T-helper 17 cell (primary cell): ENCODE measurements at places on chromosomes 4 and X. TPM values are rescaled to one million over a fixed set of nuclear protein-coding genes. Genes with fewer than 3 reads are reported as not detected.

CXCL6 gene
- not detected for total RNA-seq

DGKK gene
- total RNA-seq, result not detected

KLKB1 gene
- total RNA-seq, result 0.52 TPM

GRCh38 chr4:175453456-175453855 is 358.6 kb downstream of the GPM6A start:
- no peak overlapping the region for H3K27ac ChIP-seq
- DNase-seq, result no peak
- no peak overlapping the region for H3K4me3 ChIP-seq
- no peaks in the 10 kb centered on the region for H3K27me3 ChIP-seq
- no peaks in the 10 kb centered on the region for H3K4me1 ChIP-seq
- no peaks in the 10 kb centered on the region for H3K36me3 ChIP-seq

GRCh38 chrX:150813922-150814321 is 84.5 kb downstream of the CD99L2 start:
- no peaks in the 10 kb centered on the region for H3K27me3 ChIP-seq
- DNase-seq, result no peak
- H3K27ac ChIP-seq, result no peak overlapping the region
- H3K4me3 ChIP-seq, result no peak overlapping the region

DNA sequence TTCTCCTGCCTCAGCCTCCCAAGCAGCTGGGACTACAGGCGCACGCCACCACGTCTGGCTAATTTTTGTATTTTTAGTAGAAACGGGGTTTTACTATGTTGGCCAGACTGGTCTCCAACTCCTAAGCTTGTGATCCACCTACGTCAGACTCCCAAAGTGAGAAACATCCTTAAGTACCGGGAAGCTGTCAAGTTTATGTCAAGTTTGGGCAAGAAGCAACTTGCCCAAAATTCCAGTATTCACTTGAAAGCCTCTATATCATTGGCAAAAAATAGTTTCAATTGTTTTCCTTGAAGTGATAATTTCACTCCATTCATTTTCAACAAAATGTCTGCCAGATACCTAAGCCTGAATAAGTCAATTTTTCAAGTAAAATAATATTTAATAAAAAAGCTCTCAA is 370.0 kb downstream of the FBXO8 start:
- H3K36me3 ChIP-seq, result no peaks in the 10 kb centered on the region
- no peak overlapping the region for H3K27ac ChIP-seq
- no peak for DNase-seq

- H3K27ac ChIP-seq, result no peak overlapping the region
- H3K4me1 ChIP-seq, result peaks cover 3% of the 10 kb centered on the region
- no peak overlapping the region for H3K4me3 ChIP-seq
- H3K36me3 ChIP-seq, result peaks cover 3% of the 10 kb centered on the region
- DNase-seq, result no peak
- H3K27me3 ChIP-seq, result peaks cover 46% of the 10 kb centered on the region
Observed at GRCh38 chr4:76083386-76083988, 9.0 kb downstream of the ART3 start.

DNA sequence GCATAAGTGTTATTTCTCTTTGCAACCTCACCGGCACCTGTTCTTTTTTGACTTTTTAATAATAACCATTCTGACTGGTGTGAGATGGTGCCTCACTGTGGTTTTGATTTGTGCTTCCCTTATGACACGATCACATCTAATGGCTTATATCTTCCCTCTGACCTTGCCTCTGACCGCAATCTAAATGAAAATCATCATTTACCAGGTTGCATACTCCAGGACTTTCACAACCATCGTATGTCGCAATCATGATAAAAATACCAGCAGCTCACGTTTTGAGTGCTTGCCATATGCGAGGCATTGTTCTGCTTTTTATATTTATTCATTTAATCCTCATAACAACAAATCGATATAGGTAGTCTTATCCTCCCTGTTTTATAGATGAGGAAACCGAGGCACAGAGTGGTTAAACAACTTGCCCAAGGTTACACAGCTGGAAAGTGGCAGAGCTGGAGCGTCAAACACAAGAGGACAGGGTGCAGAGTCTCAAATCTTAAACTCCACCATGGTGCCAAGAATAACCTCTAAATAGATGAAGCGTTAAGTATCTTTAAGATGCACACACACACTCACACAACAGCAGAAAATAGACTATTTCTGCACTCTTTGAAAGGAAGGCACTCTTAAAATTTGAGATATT is 102.2 kb downstream of the SEL1L3 start:
- H3K4me1 ChIP-seq, result peaks cover 2% of the 10 kb centered on the region
- no peak overlapping the region for H3K4me3 ChIP-seq
- DNase-seq, result no peak
- no peaks in the 10 kb centered on the region for H3K27me3 ChIP-seq

- H3K4me1 ChIP-seq, result no peaks in the 10 kb centered on the region
- H3K4me3 ChIP-seq, result no peak overlapping the region
- no peaks in the 10 kb centered on the region for H3K36me3 ChIP-seq
- H3K27me3 ChIP-seq, result no peaks in the 10 kb centered on the region
- H3K27ac ChIP-seq, result no peak overlapping the region
- DNase-seq, result no peak
Observed at GRCh38 chrX:115958687-115959359, 211.7 kb upstream of the AGTR2 start.

DNA sequence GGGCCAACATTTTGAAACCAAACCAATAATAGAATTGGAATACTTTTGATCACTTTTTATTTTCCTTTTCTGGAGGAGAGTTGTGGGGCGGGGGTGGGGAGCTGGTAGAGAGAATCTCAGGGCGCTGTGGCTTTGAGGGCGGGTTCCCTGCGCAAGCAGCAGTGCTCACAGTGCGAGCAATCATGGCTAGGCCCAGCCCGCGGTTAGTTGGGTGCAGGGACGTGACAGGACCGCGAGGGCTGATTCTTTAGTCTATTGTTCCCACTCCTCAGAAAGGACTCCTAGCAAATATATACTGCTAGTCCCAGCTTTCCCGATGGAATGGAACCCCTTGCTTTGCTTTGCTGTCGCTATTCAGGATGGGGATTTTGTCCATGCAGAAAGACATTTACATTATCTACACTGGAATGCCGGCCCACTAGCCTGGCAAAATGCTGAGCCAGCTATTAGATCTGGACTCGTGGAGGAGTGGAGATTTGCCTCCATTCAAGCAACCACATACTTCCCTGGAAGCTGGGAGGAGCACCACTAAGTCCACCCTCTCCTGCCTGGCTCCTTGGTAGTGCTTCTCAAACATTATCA is 23.9 kb upstream of the APLN start:
- peaks cover 5% of the 10 kb centered on the region for H3K36me3 ChIP-seq
- no peaks in the 10 kb centered on the region for H3K27me3 ChIP-seq
- peak overlapping the region; percentile 78 for H3K4me3 ChIP-seq
- H3K4me1 ChIP-seq, result peaks cover 9% of the 10 kb centered on the region

- H3K27ac ChIP-seq, result no peak overlapping the region
- H3K4me3 ChIP-seq, result no peak overlapping the region
- no peak for DNase-seq
- peaks cover 3% of the 10 kb centered on the region for H3K4me1 ChIP-seq
- peaks cover 13% of the 10 kb centered on the region for H3K36me3 ChIP-seq
Observed at GRCh38 chr4:147964266-147964880, 232.5 kb downstream of the ARHGAP10 start.

GRCh38 chrX:154486052-154486395 is 391 bp downstream of the UBL4A start:
- peaks cover 2% of the 10 kb centered on the region for H3K36me3 ChIP-seq
- peak overlapping the region; percentile 65 for H3K4me3 ChIP-seq
- peaks cover 17% of the 10 kb centered on the region for H3K4me1 ChIP-seq
- peak; percentile 21 for DNase-seq
- no peak overlapping the region for H3K27ac ChIP-seq

- H3K27me3 ChIP-seq, result no peaks in the 10 kb centered on the region
- H3K27ac ChIP-seq, result no peak overlapping the region
- no peak overlapping the region for H3K4me3 ChIP-seq
- H3K36me3 ChIP-seq, result no peaks in the 10 kb centered on the region
- no peak for DNase-seq
Observed at GRCh38 chr4:90572996-90573395, 445.8 kb downstream of the CCSER1 start.
